NCI-H524 treated with DMSO at 0.1 percent for 48 hours (cell line): ENCODE measurements at places on chromosomes 2 and 18.

DNA sequence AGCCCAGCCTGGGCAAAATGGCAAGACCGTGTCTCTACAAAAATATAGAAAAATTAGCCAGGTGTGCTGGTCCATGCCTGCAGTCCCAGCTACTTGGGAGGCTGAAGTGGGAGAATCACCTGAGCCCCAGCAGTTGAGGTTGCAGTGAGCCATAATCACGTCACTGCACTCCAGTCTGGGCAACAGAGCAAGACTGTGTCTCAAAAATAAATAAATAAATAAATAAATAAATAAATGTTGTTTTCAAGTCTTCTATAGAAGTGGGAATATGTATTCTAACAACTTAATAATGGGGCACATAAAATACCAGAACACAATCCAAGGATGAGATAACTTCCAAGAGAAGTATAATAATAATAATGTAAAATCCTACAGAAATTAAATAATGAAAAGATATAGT is 23.9 kb downstream of the ATAD2B start:
- DNase-seq: no peak

DNA sequence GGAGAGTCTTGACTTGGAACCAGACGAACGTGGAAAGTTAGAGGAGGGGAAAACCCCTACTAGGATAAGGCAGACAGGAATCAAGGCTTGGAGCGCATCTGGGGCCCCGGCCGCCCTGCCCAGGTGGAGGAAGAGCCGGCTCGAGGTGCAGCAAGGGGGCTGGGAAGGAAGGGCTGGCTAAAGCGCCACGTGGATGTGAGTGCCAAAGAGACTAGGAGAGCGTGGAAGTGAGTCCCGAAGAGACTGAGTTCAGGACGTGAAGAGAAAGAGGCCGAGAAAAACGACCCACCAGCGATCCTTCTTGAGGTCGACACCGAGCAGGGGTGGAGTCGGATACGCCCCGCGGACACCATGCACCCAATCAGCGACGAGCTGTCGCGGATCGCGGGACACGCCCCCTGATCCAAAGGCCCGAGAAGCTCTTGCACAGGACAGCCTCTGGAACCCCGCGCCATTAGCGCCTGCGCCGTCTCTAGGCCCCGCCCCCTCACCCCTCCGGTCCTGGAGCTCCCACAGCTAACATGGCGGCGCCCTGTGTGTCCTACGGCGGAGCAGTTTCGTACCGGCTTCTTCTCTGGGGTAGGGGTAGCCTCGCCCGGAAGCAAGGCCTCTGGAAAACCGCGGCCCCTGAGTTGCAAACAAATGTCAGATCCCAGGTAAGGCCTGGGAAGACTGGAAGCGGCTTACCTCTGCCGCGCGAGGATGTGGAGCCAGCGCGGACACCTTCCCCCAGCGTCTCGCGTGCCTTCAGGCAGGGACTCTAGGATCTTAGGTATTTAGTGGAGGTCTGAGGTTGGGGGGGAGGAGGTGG is at the start of gene MRPS9:
TSS of gene MRPS9 (plus strand) at position 498 of the 811 bp plus-strand sequence. CDS start at position 522, 24 bp downstream.
- DNase-seq: peak; percentile 73

DNA sequence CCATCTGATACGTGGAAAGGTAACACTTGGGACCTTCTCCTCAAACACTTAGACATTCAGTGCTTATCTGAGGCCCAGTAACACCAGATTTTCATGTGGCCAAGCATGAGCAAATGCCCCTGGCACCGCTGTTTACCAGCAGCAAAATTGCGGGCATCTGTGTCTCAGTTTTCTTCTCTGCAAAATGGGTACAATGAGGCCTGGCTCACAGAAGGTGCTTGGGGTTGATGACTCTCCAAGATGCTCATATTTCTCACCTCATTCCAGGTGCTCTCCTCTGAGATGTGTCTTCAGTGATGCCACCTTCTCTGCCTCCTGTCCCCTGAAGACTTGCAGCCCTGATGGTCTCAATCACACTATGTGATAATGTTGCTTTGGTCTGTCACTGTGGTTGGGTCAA is 321.7 kb downstream of the TSN start:
- DNase-seq: no peak

GRCh38 chr18:51425475-51425874 is 228.0 kb upstream of the MEX3C start:
- no peak for DNase-seq

- DNase-seq: no peak
Observed at GRCh38 chr2:11286749-11287148, 57.7 kb downstream of the ROCK2 start.

GRCh38 chr18:34467058-34467457 is 242.3 kb upstream of the NOL4 start:
- DNase-seq: no peak

GRCh38 chr2:236215761-236216333 is 47.7 kb upstream of the GBX2 start:
- DNase-seq: no peak

DNA sequence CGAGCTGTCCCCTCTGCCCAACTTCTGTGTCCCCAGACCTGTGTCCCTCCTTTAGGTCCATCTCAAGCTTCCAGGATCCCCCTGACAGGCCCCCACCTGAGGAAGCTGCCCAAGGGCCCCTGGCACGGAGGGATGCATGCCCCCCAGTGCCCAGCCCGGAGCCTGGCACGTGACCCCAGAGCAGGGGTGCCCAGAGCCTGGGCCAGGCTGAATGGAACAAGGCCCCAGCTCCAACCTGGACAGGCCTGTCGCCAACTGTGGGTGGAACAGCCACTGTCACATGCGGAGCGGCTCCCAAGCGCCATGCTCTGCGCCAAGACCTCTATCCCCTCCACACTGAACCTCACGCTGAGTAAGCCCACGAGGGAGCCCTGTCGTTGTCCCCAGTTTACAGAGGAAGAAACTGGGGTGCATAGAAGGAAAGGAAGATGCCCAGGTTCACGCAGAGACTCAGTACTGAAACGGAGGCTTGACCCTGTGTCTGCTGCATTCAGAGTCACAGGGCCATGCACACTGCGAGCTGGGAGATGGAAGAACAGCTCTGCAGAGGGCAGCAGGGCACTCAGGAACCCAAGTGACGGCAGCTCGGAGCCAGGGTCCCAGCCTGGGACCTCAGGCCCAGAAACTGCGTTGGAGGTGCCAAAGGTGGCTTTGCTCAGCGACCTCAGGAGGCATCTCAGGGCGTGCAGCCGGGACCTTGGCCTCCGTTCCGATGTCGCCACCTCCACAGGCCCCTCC is 5.5 kb upstream of the ECEL1 start:
- no peak for DNase-seq

GRCh38 chr2:74471332-74472065 is 981 bp downstream of the MRPL53 start:
- DNase-seq: no peak

- no peak for DNase-seq
Observed at GRCh38 chr2:197280015-197280702, 30.4 kb downstream of the ANKRD44 start.

GRCh38 chr2:102284611-102285010 is 26.8 kb upstream of the IL1RL1 start:
- no peak for DNase-seq
